ENCODE measurements at places on chromosomes 5 and 9. TPM values are rescaled to one million over a fixed set of nuclear protein-coding genes. Genes with fewer than 3 reads are reported as not detected.

GRCh38 chr5:75460942-75461610 lies 50.4 kb downstream of the CERT1 start:
- no peak for DNase-seq

OTULINL gene
- polyA plus RNA-seq = 4.0 TPM

- no peak for DNase-seq
Measured at GRCh38 chr9:120655005-120655622, 59.2 kb downstream of the MEGF9 start.

GRCh38 chr9:84917366-84918070 lies 248.0 kb downstream of the NTRK2 start:
- no peak for DNase-seq

BHMT gene
- not detected for polyA plus RNA-seq

GRCh38 chr9:4661611-4662010 lies 483 bp upstream of the PLPP6 start:
- no peak for DNase-seq

DNA sequence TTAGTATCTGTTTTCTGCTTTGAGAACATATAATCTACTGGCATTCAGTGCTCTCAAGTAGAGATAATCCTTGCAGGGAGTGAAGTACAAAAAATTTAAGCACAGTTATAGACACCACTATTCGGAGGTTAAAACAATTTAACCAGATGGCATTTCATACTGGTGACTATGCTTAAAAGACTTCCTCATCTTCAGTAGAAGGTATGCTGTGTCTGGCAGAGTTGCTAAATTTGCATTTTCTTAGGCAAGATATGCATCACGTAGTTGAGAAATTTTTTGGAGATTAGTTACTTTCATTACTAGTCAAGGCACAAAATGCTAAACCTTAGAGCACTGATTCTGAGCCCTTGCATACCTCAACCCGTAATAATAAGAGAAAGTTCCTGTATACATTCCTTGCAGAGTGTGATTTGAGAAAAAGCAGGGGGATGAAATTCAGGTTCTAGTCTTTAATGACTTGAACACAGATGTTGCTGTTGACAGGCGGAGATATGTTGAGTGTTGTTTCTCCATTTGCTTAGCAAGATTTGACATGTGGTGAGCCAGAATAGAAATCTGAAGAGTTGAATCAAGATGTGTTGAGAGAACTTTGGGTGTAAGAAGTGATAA lies 70.8 kb upstream of the STARD4 start:
- DNase-seq = no peak

DNA sequence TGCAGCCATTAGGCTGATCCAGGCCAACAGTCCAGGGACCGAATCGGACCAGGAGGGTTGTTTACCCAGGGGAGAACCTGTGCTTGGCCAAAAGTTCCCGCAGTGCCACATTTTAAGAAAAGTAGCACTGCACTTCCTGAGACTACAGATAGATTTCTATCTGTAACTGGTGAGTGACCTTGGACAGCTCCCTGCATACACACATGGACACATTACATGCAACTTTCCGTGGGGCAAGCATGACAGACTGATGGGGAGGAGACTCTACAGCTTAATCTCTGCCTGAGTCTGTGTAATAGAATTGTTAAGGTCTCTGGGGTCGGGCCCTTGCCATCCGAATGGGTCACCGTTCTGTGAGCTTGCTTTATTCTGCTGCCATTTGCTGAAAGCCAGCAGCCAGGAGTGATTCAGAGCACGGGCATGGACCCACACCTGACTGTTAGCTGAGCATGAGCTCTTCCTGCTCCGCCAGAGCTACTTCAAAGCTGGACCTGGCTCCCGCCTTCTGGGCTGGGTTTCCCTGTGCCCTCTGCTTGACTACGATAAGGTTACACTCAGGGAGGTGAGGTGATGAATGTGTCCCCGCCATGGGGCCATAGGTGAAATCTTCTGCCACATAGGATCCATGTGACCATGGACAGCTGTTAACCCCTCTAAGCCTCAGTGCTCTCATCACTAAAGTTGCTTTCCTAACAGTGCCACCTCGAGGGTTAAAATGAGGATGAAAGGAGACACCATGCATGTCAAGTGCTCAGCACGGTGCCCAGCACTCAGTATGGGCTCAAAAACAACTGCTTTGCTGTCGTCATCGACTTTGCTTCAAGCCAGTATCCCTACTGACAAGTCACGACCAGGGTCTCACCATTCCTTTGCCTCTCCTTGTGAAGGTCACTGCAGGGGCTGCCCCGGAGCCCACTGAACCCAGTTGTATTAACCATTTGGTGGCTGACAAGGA lies 200.0 kb downstream of the MELK start:
- DNase-seq = peak; percentile 21

DNA sequence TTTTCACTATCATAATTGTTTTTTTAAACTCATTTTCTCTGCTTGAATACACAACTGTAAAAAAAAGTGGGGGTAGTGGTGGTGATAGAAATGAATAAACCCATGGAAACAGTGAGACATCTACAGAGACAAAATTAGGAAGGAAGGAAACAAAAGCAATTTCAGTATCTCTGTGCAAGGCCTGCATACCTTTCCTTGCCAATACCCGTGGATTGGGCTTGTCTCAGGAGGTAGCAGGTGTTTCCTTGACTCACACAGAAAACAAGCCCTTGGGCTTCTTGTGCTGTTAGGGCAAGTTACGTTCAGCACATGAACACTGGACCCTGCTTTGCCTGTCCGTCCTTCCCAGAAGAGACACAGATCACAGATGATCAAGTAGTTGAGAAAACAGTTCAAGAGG lies 372.2 kb downstream of the ZSWIM6 start:
- no peak for DNase-seq
